HTR-8/SVneo (cell line): ENCODE measurements at places on chromosomes 2 and 18.

GRCh38 chr18:7924616-7925015 lies 357.5 kb downstream of the PTPRM start:
- DNase-seq, result no peak

DNA sequence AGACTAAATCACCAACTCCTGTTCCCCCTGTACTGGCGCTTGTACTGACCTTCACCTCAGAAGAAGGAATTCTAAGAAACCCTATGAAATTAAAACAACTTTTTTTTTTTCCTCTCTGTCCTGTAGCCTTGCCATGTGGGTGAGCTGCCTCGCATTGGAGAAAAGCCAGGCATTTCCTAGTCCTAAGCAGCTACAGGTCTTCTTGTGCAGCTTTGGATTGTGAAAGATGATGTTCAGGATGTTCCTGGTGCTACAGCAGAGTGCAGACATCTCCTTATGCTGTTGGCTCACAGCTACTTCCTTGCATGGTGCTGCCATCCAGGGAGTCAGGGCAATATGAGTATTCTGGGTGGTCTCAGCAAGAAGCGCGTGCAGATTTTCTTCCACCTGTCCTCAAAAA lies 11.9 kb downstream of the PIK3C3 start:
- no peak for DNase-seq

DNA sequence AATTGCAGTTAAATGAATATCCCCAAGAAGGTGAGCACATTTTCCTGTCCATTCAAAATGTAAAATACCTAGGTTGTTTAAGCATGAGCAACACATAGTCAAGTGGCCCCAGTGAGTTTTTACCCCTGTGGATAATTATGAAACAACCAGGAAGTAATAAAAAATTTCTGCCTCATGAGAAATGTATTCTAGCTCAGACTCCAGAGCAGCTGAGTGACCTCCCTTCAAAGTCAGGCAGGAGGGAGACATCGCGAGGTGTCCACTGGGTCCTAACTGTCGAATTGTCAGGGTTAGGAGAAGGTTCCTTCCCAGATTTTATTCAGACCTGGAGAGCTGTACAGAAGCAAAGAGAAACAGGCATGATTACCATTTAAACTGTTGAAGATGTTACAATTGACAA lies 416.6 kb upstream of the SMIM21 start:
- no peak for DNase-seq

GRCh38 chr2:166671235-166671634 lies 177.2 kb upstream of the SCN7A start:
- no peak for DNase-seq
